ENCODE measurements at places on chromosomes 2 and 18. TPM values are rescaled to one million over a fixed set of nuclear protein-coding genes. Genes with fewer than 3 reads are reported as not detected.

GRCh38 chr18:59540780-59541179 is 156.4 kb downstream of the CCBE1 start:
- no peak for DNase-seq

DNA sequence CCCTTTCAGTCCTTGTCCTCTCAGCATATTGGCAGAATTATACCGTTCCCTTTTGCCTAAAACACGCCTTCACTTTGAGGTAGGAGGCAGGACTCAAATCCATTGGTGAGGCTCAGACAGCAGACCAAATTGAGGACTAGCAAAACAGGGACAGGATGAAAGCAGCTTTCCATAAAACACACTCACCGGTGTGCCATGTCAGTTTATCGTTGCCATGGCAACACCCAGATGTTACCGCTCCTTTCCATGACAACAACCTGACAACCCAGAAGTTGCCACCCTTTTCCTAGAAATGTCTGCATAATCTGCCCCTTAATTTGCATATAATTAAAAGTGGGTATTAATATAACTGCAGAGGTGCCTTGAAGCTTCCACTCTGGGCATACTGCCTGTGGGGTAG is 730.4 kb downstream of the METTL4 start:
- no peak for DNase-seq

DNA sequence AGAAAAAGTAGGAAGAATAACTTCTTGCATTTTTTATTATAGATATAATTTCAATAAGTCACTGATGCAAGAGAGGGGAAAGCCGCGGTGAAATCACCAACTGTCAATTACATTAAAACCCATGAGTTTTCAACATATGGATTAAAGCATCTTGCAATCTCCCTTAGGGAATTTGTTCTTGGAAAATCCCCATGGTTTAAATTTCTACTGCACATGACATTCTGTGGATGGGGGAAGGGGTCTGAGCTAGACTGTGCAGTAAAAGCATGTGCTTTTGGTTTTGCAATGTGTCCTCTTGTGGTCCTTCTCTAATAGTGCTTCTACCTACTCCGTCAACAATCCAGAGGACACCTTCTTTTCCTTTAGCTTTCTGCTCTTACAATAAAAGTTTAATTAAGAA is 894.0 kb downstream of the DCDC2C start:
- no peak for DNase-seq

DNA sequence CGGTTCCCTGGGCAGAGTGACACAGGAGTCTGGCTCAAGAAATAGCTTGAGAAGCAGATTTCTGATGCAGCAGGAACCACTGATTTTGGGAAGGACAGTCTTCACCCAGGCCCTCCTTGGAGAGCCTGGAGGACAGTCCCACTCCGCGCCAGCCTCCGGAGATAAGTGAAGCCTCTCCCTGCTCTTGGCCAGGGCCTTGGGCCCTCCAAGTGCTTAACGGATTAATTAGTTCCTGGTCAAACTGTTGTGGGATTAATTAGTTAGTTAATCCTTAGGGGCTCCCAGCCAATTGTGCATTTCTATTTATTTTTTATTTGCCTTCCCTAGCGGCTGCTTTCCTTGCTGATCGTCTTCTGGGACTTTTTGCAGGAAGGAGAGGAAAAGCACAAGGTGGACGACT is 19.6 kb downstream of the CPLX4 start:
- no peak for DNase-seq

DNA sequence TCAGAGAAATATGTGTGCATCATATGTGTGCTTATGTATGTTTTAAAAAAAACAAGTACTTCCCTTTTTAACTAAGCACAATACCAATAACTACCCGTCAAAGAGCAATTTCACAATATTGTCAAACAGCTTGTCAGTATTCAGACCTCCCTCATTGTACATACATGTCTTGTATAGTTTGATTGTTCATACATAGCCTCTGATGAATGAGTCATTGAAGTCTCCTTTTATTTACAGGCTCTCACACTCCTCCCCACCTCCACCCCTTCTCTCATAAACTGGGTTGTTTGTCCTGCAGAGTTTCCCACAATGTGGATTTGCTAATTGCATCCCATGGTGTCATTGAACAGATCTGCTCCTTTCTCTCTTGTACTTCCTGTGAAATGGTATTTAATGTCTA is 132.8 kb upstream of the L3MBTL4 start:
- no peak for DNase-seq

GRCh38 chr2:241641631-241642030 is 4.1 kb downstream of the ATG4B start:
- DNase-seq = no peak

- DNase-seq = no peak
Measured at GRCh38 chr2:38159191-38159590, 83.2 kb upstream of the CYP1B1 start.

DNA sequence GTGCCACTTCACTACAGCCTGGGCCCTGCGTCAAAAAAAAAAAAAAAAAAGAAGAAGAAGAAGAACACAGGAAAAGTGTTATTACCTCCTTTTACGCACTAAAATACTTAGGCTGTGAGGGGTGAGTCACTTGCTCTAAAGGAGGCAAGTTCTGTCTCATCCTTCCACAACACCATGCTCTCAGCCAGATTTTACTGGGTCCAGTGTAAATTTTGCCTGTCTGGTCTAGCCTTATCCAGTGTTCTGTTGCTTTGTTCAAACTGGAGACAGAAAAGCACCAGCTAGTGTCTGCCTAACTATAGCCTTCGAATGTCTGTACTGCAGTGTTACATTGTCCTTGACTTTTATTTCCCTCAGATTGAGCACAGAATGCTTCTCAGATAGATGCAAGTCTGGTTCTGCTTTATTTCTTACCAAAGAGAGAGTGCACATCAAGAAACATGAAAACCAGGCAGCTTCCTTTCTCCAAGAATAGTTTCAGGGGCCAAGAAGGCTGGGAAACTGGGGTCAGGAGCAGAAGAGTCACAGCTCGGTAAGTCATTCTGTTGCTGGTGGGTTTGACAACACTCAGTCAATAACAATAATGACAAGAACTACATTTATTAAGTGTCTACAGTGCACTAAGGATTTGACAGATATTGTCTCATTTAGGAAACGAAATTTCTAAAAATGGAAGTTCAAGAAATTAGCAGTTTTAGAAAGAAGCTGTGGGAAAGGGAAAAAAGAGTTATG is 3.1 kb upstream of the MSGN1 start:
- no peak for DNase-seq

GRCh38 chr18:27372386-27372785 is 187.3 kb upstream of the CHST9 start:
- DNase-seq = no peak

DNA sequence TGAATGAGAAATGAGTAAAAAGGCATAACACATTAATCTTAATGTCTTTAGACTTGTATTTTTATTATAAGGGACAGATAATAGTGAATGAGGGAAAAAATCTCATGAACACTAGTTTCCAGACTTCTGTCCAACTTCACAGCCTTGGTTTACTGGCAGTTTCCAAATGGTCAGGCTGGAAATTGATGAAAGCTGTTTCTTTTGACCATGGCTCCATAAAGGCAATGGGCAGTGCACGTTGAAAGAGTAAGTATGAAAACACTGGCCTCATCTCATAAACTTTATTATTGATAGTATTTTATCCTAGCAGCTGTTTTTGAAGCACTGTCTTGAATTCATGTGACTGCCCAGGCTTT is 23.1 kb downstream of the BCL2L11 start:
- DNase-seq = no peak

GRCh38 chr18:31246460-31246859 is 71.5 kb upstream of the DSG1 start:
- DNase-seq = no peak

DNA sequence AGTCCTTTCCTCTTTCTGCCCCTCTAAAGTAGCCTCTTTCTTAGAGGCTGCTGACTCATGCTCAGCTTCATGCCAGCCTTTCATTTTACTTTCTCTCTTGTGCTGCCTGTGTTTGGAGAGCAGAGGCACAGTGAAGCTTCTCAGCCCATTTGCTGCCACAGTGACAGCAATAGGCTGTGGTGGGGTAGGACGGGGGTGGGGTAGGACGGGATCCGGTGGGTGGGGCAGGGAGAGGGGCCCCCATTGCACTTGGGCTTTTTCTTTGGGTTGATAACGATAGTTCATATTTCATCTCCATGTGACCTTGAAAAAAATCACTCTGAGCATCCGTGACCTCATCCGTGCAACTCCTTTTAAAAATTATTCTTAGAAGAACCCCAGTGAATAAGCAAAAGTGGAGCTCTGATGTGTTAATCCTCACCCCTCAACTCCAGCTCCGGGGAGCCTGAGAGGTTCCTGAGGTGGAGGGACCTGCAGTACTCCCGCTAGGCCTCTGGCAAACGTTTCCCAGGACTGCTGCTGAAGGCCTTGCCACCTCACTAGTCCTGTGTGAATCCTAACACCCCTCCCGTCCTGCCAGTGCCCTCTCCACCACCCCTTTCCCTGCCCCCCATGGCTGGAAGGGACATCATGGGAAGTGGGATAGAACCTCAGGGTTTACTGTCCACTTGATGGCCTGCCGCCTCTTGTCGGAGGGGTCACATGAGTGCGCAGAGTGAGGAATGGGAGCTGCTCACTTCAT is 70.8 kb downstream of the INPP4A start:
- peak; percentile 31 for DNase-seq

GRCh38 chr2:241179899-241180298 is 8.6 kb upstream of the ANO7 start:
- no peak for DNase-seq

DNA sequence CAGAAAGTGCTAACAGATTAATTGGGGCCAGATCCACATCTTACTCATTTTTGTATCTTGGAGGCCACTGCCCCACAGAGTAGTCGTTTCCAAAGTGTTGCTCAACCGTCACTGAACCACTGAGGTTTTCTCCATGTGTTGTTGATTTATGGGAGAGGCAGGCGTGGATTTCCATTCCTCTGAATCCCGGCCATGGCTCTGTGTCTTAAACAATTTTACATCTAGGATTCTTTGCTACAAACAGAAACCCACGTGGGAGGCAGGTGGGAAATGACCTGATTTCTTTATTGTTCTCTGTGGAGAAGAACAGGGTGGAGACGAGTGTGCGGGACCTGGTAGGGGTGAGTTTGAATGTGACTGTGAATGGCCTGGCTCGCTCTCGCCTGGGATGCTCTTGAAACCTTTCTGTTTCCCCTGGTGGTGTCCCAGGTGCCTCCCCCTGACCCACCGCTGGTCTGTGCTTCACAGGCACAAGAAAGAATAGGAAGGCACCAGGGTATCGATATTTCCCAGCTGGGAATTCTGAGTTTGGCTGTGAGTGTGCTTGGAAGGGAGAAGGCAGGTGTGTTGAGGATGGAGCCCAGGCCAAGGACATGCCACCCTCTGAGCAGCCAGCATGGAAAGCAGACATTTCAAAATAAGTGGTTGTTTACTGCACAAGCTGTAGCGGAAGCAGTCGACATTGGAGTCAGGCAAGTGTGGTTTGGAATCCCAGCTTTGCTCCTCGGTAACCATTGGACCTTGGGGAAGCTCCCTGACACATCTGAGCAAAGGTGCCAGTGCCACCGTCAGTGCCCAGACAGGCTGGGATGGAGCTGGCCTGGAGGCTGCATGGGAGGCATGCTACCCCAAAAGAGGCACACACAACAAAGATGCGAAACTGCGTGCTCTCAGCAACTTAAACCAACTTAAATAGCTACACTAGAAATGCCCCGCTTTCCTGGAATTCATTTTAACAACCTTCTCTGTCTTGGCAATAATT is 50.0 kb downstream of the LPIN1 start:
- no peak for DNase-seq

- no peak for DNase-seq
Measured at GRCh38 chr2:73536133-73536840, 105.9 kb downstream of the NAT8 start.

DNA sequence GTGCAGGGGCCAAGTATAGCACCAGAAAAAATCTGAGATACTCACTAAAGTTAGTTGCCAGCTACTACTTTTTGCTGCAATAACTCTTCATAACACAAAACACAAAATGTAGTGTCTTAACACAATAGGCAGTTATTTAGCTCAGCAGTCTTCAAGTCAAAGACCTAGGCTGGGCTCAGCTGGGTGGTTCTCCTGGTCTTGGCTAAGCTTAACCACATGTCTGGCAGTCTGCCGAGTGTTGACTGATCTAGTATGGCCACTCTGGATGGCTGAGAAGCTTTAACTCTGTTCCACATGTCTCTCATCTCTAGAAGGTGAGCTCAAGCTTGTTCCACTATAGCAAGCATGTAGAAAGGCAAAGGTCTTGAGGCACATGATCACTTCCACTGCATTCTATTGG is 451.6 kb downstream of the SOX11 start:
- no peak for DNase-seq

DNA sequence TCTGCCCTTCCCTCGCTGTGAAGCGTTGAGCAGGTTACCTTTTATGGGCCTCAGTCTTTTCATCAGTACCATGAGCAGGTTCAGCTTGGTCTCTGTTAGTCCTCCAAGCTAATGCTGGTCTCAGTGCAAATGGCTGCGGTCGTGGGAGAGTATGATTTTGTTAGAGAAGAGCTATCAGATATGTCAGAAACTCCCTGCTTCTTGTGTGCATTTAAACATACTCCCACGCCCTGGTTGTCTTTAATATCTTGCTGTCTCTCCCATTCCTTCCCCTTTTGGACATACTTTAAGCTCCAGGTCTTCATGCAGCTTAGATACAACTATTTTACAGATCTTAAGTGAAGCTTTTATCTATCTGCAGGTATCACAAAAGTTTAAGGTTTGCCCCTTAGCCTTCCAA is 62.9 kb downstream of the EFR3B start:
- no peak for DNase-seq

DNA sequence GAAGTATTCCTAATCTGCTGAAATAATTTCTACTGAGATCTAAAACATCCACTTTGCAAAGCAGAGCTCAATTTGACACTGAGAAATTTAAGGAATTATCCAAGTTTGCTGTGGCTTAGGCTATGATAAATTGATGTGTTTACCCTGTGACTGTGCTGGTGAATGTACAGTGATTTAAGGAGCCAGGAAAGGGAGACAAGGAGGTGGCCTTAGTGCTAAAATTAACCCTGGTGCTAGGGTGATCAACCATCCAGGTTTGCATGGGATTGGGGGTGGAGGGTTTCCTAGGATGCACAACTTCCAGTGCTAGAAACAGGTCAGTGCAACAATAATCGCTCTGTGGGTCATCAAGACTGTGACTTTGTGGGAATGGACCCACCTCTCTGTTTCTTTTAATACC is 307.5 kb upstream of the SPRED2 start:
- DNase-seq = no peak

GRCh38 chr18:62878305-62878704 is 163.0 kb downstream of the PHLPP1 start:
- peak; percentile 29 for DNase-seq

GRCh38 chr2:54041135-54041534 is 70.3 kb upstream of the PSME4 start:
- DNase-seq = peak; percentile 7

DNA sequence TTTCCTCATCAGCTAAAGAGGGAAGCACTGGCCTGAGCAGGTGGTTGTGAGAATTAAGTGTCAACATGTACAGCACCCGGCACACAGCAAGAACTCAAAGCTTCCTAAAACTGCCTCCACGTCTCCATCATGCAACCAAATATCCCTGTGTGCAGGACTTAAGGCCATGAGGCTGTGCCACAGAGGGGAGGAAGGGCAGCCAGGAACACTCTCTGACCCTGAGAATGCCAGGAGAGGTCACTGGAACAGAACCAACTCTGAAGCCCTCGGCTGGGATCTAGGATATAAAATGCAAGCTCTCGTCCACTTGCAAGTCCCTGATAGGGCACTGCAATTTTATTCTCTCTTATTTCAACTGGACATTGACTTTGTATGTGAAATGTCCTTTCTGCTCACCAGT is 12.2 kb upstream of the NPAS2 start:
- DNase-seq = no peak

Gene SOX11
- total RNA-seq = not detected

Gene EVX2
- not detected for total RNA-seq

Gene DSG3
- total RNA-seq = not detected

Gene LCT
- under 0.01 TPM for total RNA-seq

Gene RAB17
- total RNA-seq = 4.9 TPM

Gene VWC2L
- not detected for total RNA-seq

Gene C18orf63
- total RNA-seq = not detected

All from dermis blood vessel endothelial cell (primary cell).